Stimulated activated CD8-positive, alpha-beta memory T cell treated with anti-CD3 and anti-CD28 coated beads, Interleukin-15, amount 100 ng/mL, for 24 hours (primary cell): ENCODE measurements at places on chromosomes 13 and 19.

DNA sequence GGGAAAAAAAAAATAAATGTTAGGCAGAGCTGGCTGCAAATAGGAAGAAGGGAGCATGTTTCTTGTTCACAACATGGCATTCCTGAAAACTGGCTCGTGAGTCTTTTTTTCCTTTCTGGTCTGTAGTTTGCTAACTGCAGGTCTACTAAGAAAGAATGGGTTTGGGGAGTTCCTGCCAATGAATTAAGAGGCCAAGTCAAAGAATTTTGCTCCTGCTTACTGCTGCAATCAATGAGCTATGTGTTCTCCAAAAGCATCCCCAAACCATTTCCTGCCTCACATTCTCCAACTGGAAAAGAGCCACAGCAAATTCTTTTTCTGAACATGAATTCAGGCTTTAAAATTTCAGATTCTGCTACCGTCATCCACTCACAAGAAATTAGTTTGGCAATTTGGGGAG, 88.6 kb downstream of the DCT start:
- no peak for DNase-seq

- no peak for DNase-seq
Observed at GRCh38 chr13:69324090-69324886, 783.3 kb upstream of the ATXN8OS start.

GRCh38 chr19:35206379-35206778, 22.2 kb downstream of the FAM187B start:
- no peak for DNase-seq

- DNase-seq = no peak
Observed at GRCh38 chr13:51614350-51614786, 30.1 kb downstream of the WDFY2 start.

DNA sequence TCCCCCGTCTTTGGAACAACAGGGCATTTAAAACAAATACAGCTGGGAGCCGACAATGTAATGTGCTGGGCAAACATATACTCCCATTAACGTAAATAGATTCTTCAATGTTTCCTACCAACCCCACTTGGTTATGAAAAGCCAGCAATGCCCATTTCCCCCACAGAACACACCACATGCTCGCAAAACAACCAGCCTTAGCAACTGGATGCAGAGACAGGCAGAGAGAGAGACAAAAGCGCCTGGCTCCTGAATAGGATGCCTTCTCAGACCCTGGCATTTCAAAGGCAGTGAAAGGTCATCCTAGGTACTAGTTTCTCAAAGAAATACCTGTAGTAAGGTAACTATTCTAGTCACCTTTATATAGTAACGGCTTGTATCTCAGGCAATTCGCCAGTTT, 462.9 kb downstream of the ITGBL1 start:
- DNase-seq = no peak

- no peak for DNase-seq
Observed at GRCh38 chr13:68168448-68168847, 938.3 kb upstream of the PCDH9 start.

DNA sequence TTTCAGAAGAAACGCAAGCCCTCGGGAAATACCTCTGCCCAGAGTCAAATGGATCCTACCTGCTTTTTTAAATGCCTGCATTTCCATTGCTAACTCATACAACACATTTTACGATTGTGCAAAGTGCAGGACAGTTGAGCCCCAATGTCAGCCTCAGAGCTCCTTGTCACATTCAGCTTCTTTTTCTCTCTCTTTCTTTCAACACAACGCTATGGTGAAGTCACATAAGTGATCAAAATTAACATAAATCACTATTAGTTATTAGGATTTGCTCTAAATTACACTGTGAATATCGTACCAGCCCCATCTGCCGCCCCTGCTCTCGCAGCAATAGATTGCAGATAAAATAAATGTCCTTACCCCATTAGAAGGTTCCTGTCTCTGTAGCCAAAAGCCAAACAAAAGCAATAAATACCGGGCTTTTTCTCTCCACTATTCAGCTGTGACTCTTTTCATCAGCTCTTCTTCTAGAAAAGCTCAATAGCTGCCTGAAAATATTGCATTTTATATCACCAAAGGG, 8.8 kb downstream of the POU4F1 start:
- no peak for DNase-seq

- DNase-seq = no peak
Observed at GRCh38 chr19:48470856-48471255, 1.7 kb downstream of the CYTH2 start.

DNA sequence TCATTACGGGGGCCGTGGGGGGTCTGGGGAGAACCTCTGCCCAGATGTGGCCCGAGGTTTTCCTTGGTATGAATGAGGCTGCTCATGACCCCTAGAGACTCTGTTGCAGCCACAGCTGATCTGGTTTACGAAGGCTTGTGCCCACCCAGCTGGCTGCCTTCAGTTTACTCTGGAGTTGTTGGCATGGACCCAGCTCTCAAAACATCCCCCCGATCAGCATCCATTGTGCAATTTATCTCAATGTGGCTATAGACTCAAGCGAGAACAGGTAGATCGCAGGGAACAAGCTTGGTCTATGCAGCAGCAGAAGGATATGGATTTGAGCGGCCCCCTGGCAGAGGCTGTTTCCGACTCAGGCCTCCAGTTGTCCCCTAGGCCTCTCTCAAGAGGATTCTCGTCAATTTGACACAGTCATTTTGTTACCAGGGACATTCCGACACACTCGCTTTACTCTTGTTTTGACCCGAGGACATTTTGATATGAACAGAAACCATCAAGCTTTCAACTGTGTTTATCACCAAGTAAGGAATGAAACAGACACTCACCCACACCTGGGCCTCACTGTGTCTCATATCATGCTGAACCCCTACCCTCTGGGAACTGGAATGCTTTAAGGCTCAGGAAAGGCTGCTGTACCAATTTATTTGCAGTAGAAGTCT, 161.5 kb downstream of the KATNAL1 start:
- no peak for DNase-seq

DNA sequence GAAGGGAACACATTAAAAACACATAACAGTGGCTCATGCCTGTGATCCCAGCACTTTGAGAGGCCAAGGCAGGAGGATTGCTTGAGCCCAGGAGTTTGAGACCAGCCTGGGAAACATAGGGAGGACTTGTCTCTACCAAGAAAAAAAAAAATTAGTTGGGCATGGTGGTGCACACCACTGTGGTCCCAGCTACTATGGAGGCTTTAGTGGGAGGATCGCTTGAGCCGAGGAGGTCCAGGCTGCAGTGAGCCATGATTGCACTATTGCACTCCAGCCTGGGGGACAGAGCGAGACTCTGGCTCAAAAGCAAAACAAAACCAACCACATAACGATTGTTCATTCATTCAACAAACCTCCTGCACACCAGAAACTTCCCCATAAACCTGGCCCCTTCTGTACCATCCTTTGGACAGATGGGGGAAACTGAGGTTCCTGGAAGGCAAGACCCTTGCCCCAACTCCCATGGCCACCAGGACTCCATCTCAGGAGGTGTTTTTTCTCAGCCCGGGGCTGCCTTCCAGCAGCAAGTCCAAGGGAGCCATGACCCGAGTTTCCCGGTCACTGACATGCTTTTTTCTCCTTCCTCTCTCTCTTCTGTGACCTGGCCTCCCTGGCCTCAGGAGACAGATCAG, 4.3 kb downstream of the FOSB start:
- DNase-seq = no peak

DNA sequence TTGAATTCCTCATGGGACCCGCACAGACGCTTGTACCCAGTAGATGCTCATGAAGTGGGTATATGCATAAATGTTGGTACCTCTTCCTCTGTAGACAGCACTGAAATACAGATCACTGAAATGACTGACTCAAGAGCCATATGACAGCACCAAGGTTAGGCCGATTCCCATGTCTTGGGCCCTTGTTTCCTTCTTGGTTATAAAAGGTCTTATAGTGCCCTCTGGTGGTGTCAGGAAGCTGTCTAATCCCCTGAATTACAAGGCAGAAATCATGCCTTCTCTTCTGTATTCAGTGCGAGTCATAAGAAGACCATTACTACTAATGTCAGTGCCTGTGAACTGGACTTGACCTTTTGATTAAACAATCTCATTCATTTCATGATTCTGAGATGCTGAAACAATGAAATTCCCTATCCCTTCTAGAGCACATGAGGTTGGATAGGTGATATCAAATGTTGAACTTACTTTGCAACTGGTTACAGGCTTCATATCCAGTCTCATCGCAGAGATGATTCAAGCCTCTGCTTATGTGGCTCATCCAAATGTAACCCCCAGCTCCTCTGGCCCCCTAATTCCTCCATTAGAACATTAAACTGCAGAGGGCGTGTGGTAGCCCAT, 59.7 kb downstream of the SPATA13 start:
- DNase-seq = no peak

GRCh38 chr19:56091066-56091490, 30.0 kb downstream of the ZNF787 start:
- DNase-seq = no peak

GRCh38 chr19:19745496-19746285, 12.8 kb upstream of the ZNF14 start:
- DNase-seq = no peak

GRCh38 chr13:25453850-25454365, 82.1 kb downstream of the ATP8A2 start:
- DNase-seq = no peak

- DNase-seq = no peak
Observed at GRCh38 chr13:37918116-37918714, 48.6 kb upstream of the TRPC4 start.

DNA sequence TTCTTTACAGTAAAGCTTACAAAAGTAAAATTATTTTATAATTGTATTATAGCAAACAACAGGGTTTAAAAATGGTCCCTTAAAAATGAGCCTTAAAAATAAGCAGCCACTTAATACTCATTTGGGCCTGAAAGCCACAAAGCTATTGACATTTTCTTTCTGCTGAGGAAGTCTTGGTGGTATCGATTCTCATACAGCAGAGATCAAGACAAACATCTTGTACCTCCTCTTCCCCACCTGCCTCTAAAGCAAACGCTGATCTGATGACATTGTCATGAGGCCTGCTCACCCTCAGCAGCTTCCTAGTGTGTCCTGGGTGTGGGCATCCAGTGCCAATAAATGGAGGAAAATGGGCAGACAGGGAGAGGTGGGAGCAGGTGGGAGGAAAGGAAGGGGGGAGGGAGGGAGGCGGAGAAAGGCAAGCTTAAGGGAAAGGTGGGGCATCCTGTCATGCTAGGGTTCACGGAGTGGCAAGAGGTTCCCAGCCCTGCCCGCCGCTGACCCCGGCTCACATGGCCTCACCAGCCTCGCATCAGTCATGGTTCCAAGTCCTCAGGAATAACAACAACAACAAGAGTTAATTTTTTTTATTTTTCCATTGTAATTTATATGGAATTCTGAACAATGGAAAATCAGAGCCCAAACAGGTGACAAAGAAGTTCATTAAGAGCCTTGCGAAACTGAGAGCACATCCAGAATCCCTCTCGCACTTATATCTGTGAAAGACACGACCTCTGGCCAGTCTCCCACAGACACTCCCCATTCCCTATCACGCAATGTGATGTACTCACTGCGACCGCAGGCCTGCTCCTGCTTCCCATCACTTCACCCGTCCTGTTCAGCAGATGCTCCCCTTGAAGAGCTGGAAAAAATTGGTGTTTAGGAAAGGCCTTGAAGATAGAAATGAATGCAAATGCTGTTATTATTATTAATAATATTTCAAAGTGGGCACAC, 15.1 kb upstream of the ATP11A start:
- DNase-seq = no peak

- no peak for DNase-seq
Observed at GRCh38 chr19:16205205-16206045, 7.7 kb downstream of the AP1M1 start.

- no peak for DNase-seq
Observed at GRCh38 chr19:33302974-33303790, 848 bp upstream of the CEBPA start.

GRCh38 chr19:41646589-41647204, 19.8 kb upstream of the CEACAM4 start:
- peak; percentile 33 for DNase-seq

- DNase-seq = no peak
Observed at GRCh38 chr19:30851646-30852045, 479.5 kb downstream of the ZNF536 start.

DNA sequence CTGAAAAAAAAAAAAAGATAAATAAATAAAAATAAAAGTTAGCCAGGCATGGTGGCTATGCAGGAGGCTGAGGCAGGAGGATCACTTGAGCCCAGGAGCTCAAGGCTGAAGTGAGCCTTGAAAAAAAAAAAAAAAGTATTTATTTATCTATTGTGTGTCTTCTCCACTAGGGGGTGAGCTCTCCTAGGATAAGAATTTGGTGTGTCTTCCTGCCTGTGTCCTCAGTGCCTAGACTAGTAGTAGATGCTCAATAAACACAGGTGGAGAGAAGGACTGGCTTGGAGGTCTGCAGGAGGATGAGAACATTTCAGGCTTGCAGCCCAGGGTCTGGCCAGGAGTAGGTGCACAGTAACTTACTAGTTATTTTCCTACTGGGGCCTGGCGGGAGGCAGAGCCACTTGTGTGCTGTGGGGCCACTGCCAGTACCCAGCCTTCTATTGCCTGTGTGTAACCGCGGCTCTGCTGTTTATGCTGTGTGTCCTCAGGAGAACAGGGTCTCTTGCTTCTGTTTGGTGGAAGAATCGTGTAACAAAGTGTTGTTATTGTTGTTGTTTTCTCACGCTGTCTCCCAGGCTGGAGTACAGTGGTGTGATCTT, 5.4 kb downstream of the LMTK3 start:
- DNase-seq = no peak

GRCh38 chr19:8151767-8152035, 2.3 kb upstream of the FBN3 start:
- no peak for DNase-seq

DNA sequence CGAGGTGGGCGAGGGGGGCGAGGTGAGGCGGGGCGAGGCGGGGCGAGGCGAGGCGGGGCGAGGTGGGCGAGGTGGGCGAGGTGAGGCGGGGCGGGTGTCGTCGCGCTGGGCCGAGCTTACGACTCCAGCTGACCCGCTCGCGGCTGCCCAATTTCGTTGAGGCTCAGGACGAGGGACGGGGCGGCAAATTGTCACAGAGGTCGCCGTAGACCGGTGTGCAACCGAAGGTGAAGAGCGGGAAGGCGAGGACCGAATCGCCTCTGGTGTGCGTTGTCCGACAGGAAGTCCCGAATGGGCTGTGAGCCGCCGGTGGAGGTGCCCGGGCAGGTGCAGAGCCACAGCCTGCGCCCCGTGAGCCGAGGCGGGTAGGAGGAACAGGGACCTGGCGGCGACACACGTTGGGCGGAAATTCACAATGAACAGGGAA, at the start of gene LACC1:
Gene LACC1, plus strand, starts transcription at position 150 of the 427 bp plus-strand sequence. CDS start 1,082 bp downstream, outside the sequence.
- no peak for DNase-seq

GRCh38 chr13:110483386-110483968, 78.0 kb downstream of the RAB20 start:
- no peak for DNase-seq

GRCh38 chr19:16338470-16339360, 14.1 kb downstream of the KLF2 start:
- no peak for DNase-seq

DNA sequence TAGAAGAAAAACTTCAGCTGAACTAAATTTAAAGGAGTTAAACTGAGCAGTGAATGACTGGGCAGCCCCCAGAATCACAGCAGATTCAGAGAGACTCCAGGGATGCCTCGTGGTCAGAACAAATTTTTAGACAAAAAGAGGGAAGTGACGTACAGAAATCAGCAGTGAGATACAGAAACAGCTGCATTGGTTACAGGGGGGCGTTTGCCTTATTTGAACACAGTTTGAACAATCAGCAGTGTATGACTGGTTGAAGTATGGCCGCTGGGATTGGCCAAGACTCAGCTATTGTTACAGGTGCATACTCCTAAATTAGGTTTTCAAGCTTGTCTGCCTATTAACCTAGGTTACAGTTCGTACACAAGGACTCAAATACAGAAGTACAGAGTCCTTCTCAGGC, 2.2 kb upstream of the SPRYD7 start:
- no peak for DNase-seq
